ENCODE measurements at places on chromosomes 2 and 18. TPM values are rescaled to one million over a fixed set of nuclear protein-coding genes. Genes with fewer than 3 reads are reported as not detected.

MAP4K4 gene
- 387 TPM for total RNA-seq

CDK15 gene
- total RNA-seq: not detected

VIT gene
- total RNA-seq: 0.31 TPM

CCDC74A gene
- total RNA-seq: 7.2 TPM

ANKRD30BL gene
- 47.0 TPM for total RNA-seq

ANAPC1 gene
- 93.6 TPM for total RNA-seq

POTEF gene
- total RNA-seq: not detected

TMEM17 gene
- total RNA-seq: 1.9 TPM

MYO7B gene
- total RNA-seq: not detected

RGPD3 gene
- total RNA-seq: 1.3 TPM

IL18RAP gene
- not detected for total RNA-seq

PROC gene
- total RNA-seq: not detected

DSG1 gene
- not detected for total RNA-seq

C2orf15 gene
- 1.6 TPM for total RNA-seq

SOX11 gene
- total RNA-seq: 417 TPM

PARD6G gene
- total RNA-seq: 11.6 TPM

IL36G gene
- total RNA-seq: not detected

CTAGE1 gene
- total RNA-seq: not detected

Data from parietal lobe (tissue), 2 donors.